ENCODE measurements at places on chromosomes 1 and 21.

DNA sequence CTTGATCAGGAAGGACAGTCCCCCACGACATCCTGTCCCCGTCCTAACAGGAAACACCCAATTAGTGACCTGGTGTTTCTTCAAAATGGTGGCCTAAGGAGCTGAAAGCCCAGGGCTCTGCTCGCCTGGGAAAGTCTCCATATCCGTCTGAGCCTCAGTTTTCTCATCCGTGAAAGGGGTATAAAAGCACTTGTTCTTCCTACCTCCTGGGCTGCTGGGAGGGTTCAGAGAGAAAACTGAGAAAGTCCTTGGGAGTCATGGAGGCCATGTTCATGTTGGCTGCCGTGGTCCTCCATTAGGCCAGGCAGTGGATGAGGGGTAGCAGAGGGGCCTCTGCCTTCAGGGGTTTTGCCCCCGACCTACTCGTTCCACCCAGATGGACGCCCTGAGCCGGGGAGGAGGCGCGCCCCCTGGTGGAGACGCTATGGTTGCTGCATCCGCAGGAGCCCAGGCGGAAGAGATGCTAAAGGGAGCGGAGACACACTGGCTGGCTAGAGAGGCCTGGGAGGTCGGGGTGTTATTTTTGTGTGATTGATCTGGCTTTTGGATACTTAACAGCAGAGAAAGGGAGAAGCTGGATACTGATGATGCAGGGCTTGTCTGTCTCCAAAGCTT lies 113.5 kb downstream of the PRDM2 start:
- DNase-seq, result peak; percentile 34

DNA sequence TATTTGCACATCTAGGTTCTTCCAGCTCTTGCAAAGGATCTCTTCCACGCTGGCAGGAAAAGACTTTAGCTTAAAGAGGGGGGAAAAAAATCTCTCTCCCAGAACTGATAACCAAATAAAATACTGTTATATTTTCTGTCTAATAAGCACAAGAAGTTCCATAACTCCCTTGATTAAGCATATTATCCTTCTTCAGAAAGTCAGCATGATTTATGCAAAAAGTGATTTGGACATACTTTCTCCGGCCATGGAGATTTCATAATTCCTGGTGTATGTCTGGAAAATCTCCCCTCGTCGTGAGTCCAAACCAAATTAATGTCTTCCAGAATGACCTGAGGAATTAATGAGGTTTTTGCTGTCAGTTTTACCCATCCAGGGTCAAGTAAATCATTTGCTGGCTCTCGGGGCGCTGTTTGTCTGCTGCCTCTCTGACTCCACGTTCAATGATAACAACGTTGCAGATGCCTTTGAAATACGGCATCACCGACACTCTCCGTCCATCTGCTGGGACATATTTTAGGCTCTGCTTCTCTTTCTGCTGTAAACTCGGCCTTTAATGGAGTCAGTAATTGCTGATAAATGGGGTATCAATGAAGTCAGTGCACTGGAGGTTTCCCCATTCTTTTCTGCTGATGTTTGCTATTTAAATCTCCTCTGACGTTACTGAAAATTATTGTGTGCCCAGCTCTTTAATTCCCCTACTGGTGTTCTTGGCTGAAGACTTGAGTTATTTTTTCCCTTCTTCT lies 112.9 kb downstream of the HLX start:
- DNase-seq, result no peak

DNA sequence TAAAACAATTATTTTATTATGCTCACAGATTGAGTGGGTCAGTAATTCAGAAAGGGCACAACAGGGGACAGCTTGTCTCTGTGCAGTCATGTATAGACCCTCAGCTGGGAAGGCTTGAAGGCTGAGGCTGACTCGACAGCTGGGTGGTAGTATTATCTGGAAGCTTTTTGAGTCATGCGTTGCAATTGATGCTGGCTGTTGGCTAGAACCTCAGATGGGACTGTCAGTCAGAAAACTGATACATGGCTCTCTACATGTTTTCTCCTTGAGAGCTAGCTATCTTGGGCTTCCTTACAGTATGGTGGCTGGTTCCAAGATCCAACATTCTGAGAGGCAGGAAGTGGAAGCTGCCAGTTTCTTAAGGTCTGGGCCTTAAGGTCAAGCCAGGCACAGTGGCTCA lies 61.5 kb upstream of the SELENON start:
- no peak for DNase-seq

GRCh38 chr1:100391675-100392074 lies 39.4 kb downstream of the CDC14A start:
- DNase-seq, result no peak

- DNase-seq, result peak; percentile 20
Observed at GRCh38 chr21:38352536-38353219, 95.9 kb downstream of the KCNJ15 start.

DNA sequence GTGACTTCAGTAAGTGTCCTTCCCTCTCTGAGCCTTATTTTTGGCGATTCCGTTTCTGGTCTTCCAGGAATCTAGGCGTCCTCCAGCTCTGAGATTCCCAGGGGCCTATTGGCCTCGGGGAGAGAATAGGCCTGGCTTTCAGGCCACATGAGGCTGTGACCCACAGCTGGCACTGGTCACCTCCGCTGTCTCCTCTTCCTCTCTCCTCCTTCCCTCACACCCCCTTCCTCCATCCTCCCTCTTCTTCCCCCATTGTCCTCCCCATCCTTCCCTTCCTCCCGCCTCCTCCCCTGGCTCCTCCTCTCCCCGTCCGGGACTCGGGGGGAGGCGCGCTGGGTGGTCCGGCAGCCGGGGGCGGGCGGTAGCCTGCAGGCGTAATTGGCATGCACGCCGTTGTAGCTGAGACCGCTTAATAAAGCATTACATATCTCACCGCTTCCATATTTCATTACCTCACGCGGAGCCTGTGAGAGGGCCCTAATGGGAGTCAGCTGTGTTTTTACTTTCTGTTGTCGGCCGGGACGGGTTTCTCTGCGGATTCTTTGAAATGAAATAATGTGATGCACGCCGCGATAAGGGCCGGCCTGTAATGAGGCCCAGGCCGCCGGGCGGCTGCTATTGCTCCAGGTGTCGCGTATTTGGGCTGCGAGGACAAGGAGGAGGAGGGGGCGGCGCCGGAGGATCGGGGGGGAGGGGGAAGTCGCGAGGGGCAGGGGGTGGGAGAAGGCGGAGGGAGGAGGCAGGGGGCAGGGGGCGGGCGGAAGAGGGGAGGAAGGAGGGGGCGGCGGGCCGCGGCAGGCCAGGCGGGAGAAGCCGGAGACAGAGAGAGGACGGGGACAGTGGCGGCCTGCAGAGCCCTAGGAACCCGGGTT lies 95.3 kb downstream of the FOXD2 start:
- DNase-seq, result no peak

DNA sequence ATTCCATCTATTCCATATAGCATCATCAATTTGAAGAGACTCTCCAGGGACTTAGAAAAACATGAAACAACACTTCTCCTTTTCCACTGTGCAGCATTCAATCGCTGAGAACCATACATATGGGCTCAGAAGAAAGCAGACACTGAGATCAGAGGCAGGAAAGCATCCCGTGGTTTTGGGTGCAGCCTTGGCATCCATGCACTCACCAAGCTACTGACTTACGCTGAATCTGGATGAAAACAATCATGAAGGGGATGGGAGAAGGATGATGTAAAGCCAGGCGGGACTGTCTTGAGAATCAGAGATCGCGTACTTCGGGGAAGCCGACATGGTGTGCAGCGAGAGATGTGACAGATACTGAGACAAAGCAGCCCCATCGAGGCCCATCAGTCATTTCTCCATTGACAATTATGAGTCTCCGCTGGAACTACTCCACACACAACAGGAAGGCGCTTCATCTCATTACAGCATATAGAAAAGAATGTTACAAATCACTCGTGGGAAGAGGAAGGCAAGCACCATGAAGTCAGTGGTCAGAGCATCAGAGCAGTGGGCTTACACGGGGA lies 2.3 kb upstream of the TIAM1 start:
- DNase-seq, result no peak

DNA sequence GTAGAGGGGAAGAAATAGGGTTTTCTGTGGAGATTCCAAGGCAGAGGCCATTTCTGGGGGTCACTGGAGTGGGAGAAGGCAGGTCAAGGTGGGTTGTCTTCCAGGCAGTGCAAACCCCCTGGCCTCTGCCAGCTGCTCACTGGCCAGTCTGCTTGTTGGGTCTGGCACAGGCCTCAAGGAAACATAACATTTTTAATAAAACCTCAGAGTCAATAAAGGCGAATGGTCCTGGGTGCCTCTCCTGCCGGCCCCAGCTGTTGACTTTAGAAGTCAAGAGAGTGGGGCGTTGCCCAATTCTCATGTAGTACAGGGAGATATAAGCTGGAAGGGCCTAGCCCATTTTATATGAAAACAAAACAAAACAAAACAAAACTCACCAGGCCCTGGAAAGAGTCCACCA lies 36.6 kb downstream of the RUNX3 start:
- no peak for DNase-seq

DNA sequence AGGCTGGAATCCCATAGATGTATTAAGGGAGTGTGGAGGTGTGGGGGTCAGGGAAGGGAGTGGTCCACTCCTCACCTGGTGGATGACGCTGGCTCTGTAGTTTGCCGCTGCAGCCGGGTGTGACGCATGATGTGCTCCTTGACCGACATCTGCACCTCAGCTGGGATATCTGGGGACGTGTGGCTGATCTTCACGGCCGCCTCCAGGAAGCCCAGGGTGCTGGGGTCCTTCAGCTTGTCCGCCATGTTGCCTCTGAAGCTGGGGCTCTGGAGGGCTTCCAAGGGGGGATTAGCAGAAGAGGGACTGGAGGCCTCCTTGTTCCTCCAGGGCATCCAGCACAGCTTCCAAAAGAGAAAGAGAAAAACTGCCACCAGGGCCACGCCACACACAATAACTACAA lies 14.1 kb downstream of the SYT6 start:
- no peak for DNase-seq

DNA sequence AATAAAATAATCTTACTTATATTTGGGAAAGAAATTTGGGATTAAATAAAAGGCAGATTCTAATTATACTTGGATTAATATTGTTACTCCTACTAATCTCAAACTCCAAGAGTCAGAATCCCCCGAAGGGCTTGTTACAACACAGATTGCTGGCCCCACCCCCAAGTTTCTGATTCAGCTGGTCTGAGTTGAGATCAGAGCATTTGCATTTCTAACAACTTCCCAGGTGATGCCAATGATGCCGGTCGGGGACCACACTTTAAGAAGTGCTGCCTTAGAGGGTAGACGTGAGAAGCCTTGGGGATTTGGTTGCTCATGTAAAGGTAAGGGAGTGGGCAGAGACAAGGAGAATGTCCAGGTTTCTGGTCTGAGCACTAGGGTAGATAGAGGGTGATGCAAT lies 47.2 kb downstream of the FMN2 start:
- DNase-seq, result no peak
